CD4-positive, CD25-positive, alpha-beta regulatory T cell (primary cell): ENCODE measurements at places on chromosomes 2 and 18.

- H3K27me3 ChIP-seq: no peaks in the 10 kb centered on the region
- DNase-seq: no peak
- no peak overlapping the region for H3K27ac ChIP-seq
- no peaks in the 10 kb centered on the region for H3K4me1 ChIP-seq
- H3K36me3 ChIP-seq: no peaks in the 10 kb centered on the region
- H3K4me3 ChIP-seq: no peak overlapping the region
Measured at GRCh38 chr2:39380525-39381150, 56.4 kb downstream of the MAP4K3 start.

- no peak overlapping the region for H3K27ac ChIP-seq
- no peaks in the 10 kb centered on the region for H3K36me3 ChIP-seq
- no peaks in the 10 kb centered on the region for H3K4me1 ChIP-seq
Measured at GRCh38 chr2:2777213-2777612, 446.1 kb upstream of the MYT1L start.

- DNase-seq: no peak
- no peak overlapping the region for H3K27ac ChIP-seq
- H3K36me3 ChIP-seq: no peaks in the 10 kb centered on the region
- no peaks in the 10 kb centered on the region for H3K4me1 ChIP-seq
- no peaks in the 10 kb centered on the region for H3K27me3 ChIP-seq
Measured at GRCh38 chr2:1584691-1585485, 159.4 kb downstream of the PXDN start.

GRCh38 chr2:27378809-27379290, 1.7 kb downstream of the ZNF513 start:
- H3K4me1 ChIP-seq: peaks cover 21% of the 10 kb centered on the region
- peaks cover 63% of the 10 kb centered on the region for H3K36me3 ChIP-seq
- DNase-seq: no peak
- no peaks in the 10 kb centered on the region for H3K27me3 ChIP-seq
- H3K4me3 ChIP-seq: no peak overlapping the region
- peak overlapping the region; percentile 88 for H3K27ac ChIP-seq
